Brain (organoid and tissue), 16 donors: ENCODE measurements at places on chromosomes 6 and 20.

- DNase-seq, result no peak
Observed at GRCh38 chr6:104885518-104886043, 25.9 kb upstream of the HACE1 start.

- no peak for DNase-seq
Observed at GRCh38 chr20:25117990-25118389, 36.0 kb upstream of the VSX1 start.

DNA sequence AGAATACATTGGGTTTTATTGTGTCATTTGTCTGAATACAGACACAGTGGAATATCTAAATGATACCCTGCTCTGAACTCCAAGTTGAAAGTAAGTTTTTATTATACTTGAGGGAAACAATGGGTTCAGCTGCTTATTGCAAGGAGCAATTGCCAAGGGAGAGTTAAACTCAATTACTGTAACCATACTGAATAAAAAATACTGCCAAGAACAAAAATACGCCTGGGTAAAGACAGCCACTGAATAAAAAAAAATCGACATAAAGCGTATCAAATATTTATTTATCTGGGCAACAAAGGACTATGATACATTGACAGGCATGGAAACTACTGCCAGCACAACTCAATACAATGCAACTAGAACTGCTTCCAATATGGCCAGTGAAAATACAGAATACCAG lies 18.1 kb downstream of the TFAP2A start:
- no peak for DNase-seq

- DNase-seq, result no peak
Observed at GRCh38 chr6:107695061-107695720, 128.9 kb downstream of the SCML4 start.

DNA sequence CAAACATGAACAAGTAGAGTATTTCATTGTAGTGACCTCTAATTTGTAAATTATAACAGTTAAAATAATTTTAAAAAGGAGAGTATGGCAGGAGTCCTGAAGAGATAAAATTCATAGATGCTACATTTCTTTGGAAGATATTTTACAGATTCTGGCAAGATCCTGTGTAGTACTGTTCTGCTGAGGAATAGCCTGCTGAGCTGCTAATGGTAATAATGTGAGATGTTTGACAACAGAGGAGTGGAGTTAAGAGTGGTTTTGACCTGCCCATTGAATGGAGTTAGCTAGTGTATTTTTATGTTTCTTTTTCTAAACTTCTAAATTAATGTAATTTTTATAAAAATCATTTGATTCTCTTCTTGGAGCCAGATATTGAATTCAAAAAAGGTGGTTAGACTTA lies 11.8 kb downstream of the CLVS2 start:
- DNase-seq, result no peak

DNA sequence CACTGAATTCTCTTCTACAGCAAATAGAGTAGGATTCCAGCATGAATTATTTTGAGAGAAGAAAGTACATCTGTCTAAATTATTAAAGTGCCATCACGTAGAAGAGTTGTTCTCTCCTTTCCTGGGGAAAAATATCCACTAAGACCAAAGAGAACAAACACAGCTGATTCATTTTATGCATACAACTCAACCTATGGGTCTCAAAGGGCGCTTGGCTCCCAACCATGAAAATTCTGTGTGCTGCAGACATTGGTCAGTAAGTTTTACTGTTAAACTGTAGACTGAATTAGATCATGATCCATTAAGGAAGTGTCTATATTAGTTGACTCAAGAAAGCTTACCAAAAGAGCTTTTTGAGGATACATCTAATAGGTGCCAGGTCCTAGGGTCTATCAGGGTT lies 83.5 kb downstream of the FRK start:
- no peak for DNase-seq

DNA sequence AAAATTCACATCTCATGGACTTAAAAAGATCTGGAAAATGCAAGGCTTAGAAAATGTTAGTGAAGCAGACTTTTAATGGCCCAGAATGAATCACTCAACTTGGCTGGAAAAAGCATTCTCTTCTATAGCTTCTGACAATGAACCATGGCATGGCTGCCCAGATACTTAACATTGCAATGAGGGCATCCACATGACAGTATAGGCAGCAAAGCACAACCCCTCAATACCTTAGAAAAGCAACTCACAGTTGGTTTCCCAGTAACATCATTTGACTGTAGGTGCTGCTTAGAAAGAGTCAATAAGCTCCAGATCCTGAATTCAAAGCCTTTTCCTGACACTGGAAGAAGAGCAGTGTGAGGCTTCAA lies 155.8 kb downstream of the EYA4 start:
- no peak for DNase-seq

GRCh38 chr6:156988276-156989158 lies 211.3 kb downstream of the ARID1B start:
- DNase-seq, result no peak
